Islet precursor cell (in vitro differentiated cells): ENCODE measurements at places on chromosomes 7 and 10.

DNA sequence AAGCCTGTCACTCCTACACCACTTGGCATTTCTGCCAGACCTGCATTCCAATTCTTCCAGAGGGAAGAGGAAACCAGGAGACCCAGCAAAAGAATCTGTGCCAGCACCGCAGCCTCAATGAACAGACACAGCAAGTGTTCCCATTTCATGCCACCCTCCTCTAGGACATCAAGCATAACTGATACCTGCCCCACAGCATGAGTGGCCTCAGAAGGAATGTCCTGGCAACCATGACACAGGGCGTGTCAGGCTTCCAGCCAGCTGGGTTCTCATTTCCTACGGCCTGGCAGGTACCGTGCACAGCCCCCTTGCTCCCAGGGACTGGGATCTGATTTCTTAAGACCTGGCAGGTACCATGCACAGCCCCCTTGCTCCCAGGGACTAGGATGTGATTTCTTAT is 7.8 kb downstream of the MAD1L1 start:
- no peak for DNase-seq

DNA sequence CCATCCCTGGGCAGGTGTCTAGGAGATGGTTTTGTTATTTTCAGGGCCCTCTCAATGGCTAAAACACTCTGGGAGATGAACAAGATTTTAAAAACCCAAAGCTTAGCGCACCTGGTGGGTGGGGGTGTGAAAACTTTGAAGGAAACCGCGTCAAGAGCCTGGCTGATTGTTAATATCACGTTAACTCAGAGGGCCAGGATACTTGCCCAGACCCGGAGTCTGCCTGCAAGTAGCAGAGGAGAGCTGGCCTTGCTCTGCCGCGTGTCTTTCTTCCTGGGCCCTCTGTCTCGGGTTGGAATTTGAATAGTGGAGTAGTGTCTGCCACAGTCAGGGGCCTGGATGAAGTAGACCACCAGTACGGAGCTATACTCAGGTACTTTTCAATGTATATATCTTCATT is 1.1 kb downstream of the MGMT start:
- peak; percentile 29 for DNase-seq

GRCh38 chr7:12092499-12093130 is 118.5 kb upstream of the TMEM106B start:
- no peak for DNase-seq

DNA sequence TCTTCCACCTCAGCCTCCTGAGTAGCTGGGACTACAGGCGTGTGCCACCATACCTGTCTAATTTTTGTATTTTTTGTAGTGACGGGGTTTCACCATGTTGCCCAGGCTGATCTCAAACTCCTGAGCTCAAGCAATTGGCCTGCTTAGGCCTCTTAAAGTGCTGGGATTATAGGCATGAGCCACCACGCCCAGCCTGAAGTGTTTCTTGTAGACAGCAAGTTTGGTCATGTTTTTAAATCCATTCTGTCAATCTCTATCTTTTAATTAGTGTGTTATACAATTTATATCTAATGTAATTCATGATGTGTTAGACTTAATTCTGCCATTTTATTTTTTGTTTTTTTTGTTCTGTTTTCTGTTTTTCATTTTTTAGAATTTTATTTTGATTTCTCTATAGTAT is 17.2 kb upstream of the MXI1 start:
- no peak for DNase-seq

DNA sequence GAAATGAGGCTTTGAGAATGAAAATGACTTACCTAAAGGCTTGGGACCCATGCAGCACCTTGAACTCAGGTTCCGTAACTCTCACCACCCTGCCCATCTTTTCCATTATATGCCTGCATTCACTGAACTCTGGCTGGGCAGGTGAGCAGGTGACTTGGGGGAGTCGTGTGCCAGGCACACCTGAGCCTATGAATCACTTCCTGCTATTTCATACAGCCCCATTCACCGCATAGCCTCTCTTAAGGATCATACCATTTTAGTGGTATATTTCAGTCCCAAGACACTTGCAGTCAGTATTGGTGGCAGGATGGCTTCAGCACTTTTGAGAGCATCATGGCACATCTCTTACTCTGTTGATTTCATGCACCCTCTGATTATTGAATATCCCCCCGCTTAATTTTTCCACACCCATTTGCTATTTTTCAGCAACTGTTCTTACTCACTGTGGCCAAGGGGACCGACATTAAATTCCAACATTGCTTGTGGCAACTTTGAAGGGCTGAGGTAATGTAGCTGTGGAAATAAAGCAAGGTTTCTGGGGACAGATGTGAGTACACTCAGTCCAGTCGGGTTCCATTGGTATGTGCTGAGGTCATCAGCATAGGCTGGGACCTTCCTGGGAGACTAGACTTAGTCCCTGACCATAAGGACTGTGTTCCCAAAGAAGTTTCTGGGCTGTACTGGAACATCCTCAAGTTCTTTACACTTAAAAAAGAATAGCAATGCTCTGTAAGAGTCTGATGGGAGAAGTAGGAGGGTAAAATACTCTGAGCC is 39.8 kb upstream of the ZNF438 start:
- no peak for DNase-seq

DNA sequence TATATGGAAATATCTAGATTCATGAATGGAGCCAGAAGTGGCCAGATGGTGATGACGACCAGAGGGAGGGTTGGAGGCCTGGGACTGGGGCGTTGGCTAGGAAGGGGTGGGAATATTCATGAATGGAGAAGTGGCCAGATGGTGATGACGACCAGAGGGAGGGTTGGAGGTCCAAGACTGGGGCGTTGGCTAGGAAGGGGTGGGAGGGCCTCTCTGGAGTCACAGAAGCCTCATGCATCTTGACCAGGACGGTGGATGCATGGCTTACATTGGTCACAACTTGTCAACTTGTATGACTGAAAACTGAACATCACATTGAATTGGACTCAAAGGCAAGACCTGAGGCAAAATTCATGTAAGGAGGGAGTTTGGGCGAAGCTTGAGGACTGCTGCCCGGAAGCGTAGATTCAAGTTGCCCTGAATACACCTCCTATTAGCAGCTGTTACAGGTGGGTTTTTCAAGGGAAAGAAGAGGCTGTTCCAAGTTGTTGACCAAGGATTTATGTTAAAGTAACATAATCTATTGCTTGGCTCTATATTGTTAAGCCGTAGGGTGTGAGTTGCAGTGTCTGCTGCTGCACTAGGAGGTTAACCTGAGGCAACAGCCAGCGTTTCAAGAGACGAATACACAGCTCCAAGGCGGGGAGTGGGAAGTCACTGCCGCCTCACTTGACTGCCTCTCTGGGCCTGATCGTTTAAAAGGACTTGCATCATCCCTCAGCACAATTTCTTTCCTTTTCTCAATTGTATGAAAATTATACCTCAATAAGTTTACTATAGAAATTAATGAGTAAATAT is 55.1 kb upstream of the FAM20C start:
- DNase-seq, result no peak

DNA sequence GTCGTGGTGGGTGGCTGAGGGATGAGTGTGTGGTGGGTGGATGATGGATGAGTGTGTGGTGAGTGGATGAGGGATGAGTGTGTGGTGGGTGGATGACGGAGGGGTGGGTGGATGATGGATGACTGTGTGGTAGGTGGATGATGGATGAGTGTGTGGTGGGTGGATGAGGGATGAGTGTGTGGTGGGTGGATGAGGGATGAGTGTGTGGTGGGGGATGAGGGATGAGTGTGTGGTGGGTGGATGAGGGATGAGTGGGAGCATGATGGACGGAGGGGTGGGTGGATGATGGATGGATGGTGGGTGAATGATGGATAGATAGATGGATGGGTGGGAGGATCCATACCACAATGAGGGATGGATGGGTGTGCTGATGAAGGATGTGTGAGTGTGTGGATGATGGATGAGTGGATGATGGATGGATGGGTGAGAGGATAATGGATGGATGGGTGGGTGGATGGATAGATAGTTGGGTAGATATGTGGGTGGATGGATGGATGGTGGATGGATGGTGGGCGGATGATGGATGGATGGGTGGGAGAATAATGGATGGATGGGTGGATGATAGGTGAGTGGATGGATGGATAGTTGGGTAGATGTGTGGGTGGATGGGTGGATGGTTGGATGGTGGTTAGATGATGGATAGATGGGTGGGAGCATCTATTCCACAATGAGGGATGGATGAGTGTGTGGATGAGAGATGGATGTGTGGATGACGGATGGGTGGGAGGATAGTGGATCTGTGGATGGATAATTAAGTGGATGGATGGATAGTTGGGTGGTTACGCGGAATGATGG is 266.8 kb downstream of the CELF2 start:
- DNase-seq, result peak; percentile 11

- DNase-seq, result no peak
Measured at GRCh38 chr7:28290496-28290895, 109.9 kb upstream of the JAZF1 start.

- DNase-seq, result no peak
Measured at GRCh38 chr7:101113836-101114235, 13.1 kb upstream of the SERPINE1 start.

GRCh38 chr10:79982861-79983260 is 34.0 kb upstream of the SFTPD start:
- DNase-seq, result no peak

DNA sequence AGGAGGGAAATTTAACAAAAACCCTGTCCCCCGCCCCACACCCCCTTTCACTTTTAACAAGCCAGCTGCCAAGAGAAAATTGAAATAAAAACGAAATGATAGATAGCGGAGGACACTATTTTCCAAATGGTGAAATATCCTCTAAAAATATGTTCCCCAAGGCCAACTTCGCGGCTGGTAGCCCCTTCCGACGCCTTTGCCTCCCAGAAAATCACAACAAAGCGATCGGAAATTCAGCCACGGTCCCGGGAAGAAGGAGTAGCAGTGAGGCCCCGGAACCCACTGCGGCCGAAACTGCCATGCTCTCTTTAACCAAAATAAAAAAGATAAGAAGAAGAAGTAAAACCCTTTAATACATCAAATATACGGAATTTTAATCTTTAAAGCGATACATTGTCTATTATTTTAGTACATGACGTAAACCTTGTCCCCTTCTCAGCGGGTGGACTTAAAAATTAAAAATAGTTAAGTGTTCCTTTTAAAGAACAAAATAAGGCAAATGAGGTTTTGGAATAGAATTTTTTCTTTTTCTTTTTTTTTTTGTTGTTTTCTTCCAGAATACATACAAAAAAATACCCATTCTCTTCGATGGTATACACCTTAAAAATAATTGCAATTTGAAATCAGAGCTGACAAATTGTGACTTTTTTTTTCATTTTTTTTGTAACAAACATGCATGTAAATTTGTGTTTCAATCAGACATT is 3.9 kb downstream of the ZNF503 start:
- DNase-seq, result no peak

GRCh38 chr7:100675581-100676350 is 2.2 kb downstream of the GNB2 start:
- DNase-seq, result peak; percentile 80

DNA sequence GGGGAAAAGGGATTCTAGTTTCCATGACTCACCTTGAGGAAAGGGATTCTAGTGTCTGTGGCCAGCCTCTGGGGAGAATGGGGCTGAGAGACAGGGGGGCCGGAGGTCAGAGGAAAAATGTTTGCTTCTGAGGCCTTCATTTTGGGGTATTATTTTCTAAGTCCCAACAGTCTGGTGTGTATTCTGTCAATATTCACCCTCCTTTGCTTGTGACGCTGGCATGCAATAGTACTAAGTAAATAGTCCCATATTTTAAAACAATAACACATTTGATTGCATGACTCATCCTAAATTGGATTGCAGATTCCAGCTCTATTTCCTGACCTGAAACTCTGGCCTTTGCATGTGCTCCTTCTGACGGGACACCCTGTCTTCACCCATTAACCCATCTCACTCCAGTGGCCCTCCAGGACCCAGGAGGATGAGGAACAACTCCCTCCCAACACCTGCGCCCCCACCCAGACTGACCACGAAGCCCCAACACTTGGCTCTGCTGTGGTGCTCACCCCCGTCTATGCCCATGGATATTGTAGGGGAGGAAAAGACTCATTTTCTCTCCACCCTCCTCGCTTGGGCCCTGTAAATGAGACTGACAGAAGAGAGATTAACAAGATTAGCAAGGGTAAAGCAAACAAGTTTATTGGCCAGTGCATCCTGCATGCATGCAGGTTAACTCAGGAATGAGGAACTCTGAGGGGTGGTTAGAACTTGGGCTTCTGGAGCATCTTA is 495.6 kb upstream of the KLF6 start:
- DNase-seq, result no peak

DNA sequence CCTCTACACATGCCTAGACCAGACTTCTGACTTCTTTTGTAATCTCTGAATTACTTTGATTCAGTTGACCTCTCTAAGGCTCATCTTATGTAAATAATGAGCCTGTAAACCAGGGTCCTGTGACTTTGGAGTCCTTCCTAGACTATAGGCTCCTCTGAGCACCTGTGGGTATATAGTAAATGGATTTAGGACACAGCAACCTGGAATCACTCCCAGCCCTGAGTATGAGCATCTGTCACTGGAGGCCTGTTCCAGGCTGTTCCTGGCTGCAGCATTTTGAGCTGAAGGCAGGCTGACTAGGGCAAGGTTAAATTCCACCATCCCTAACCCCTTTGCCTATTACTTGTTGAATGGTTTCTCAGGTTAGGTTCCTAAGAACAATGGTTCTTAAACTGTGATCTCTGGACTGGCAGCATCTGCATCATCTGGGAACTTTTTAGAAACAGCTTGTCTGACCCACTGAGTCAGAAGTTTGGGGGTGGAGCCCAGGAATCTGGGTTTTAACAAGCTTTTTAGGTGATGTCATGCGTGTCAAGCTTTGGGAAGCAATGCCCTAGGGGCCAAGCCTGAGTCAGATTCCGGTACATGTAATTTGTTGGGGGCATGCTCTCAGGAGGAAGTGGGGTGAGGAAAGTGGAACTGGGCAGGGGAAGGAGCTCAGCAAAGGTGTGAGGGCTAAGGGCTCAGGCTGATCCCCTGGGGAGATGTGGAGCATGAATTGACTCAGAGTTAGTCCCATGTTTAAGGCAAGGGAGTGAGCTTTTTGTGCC is 28.2 kb downstream of the MINDY4 start:
- peak; percentile 88 for DNase-seq

DNA sequence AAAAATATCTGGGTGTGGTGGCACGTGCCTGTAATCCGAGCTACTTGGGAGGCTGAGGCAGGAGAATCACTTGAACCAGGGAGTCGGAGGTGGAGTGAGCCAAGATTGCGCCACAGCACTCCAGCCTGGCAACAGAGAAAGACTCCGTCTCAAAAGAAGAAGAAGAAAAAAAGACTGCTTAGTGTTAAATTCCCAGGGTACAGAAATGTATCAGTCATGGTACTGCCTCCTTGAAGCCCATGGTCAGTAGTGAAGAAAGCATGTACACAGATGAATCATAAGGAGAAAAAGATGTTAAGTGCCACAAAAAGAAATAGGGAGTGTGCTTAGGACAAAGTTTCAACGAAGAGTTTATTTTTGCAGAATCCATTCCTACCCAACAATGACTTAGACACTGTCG is 62.5 kb upstream of the KMT2E start:
- no peak for DNase-seq

GRCh38 chr10:75655791-75656451 is 224.5 kb downstream of the LRMDA start:
- no peak for DNase-seq

DNA sequence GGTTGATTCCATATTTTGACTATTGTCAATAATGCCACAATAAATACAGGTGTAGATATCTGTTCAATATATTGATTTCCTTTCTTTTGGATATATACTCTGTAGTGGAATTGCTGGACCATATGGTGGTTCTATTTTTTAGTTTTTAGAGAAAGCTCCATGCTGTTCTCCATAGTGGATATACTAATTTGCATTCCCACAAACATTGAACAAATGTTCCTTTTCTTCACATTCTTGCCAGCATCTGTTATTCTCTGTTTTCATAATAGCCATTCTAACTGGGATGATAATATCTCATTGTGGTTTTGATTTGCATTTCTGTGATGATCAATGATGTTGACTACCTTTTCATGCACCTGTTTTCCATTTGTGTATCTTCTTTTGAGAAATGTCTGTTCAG is 973.7 kb downstream of the REEP3 start:
- no peak for DNase-seq
